ENCODE measurements at places on chromosomes 2 and 18. TPM values are rescaled to one million over a fixed set of nuclear protein-coding genes. Genes with fewer than 3 reads are reported as not detected.

GRCh38 chr2:159982842-159983785 is 79.3 kb downstream of the PLA2R1 start:
- no peak for DNase-seq

DNA sequence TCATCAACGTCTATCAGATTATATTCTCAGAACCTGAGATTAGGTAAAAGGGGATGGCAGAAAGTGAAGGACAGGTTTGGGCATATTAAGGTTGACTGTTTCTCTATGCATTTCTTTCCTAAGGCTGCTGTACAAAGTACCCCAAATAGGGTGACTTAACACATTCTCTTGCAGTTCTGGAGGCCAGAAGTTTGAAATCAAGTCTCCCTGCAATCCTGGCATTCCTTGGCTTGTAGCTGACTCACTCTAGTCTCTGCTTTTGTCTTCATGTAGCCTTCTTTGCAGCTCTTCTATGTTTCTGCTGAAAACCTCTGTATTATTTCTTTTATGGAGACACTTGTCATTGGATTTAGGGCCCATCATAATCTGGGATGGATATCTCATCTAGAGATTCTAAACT is 364.3 kb downstream of the PLCL1 start:
- DNase-seq = no peak

DNA sequence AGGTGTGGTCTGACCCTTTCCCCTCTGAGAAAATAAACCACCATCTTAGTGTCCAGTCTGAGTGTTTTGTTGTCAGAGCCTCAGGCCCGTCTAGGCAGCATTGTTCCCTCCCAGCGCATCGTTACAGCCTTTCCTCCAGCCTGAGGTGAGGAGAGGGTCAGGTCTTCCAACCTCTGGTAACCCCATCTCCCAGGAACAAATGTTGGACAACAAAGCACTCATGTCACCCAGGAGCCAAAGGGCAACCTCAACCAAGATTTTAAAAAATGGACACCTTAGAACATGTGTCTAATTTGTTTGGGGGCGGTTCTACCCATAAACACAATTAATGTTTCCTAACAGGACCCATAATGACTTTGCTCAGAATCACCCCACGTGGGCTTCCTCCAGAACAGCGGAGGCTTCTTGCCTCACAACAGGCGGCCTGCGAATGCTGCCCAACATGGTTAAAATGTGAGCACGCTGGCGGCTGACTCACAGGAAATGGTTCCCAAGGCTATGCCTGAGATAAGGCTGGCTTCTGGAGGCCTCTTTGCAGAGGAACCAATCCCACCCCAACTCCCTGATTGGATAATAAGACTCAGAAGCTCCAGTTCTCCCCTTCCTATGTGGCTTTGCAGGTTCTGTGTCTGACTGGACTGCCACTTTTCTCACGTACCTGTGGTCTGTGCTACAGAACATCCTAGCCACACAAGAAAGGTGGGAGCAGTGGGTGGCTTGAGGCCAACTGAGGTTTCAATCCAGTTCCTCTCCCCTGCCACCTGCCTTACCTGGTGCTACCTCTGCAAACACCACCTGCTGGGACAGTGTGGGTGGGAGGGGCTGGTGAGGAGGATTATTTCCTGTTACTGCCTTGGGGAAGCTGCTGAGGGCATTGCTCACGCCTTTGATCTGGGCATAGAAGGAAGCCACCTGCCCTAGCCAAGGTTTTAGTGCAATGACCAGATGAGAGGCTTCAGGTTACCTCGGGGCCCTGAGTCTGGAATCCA is 108.8 kb downstream of the B3GNT2 start:
- no peak for DNase-seq

GRCh38 chr2:220154304-220154703 is 526.9 kb downstream of the SLC4A3 start:
- DNase-seq = no peak

GRCh38 chr2:153476491-153476815 is 2.1 kb downstream of the RPRM start:
- no peak for DNase-seq

DNA sequence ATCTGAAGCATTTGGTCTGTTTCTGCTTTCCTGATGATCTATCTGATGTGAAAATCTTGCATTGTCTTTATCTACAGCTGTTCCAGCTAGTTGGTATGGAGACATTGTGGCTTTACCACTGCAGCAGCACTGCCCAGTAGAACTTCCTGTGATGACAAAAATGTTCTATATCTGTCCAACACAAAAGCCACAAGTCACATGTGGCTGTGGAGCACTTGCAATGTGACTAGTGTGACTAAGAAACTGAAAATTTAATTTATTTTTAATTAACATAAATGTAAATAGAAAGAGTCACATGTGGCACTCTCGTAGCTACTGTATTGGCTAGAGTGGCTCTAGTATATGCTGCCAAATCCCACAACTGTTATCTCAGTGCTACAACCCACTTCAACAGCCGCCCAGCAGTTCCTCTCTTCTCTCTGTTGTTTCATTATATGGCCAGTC is 425.7 kb downstream of the SETBP1 start:
- DNase-seq = no peak

GRCh38 chr18:49519101-49519971 is 32.3 kb upstream of the C18orf32 start:
- no peak for DNase-seq

DNA sequence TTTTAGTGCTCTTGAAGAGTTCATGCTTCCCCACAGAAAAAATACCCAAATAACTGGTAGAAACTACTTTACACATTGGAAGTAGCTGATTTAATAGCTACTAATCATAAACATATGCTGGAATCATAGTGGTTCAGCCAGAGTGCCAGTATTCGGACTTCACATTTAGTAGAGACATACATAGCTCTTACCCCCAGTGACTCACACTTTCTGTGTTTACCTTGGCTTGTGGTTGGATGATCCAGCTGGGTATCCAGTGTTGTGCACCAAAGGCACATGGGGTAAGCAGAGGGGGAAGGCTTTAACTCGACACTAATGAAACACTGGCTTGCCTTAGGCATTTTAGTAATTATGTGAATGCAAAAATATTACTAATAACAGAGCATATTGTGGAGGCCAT is 18.1 kb downstream of the ARHGAP28 start:
- no peak for DNase-seq

GRCh38 chr18:45997700-45998151 is 30.6 kb upstream of the EPG5 start:
- no peak for DNase-seq

GRCh38 chr18:11752116-11752911 is 63.2 kb downstream of the GNAL start:
- DNase-seq = no peak

- no peak for DNase-seq
These were observed 91.4 kb upstream of the PXDN start for GRCh38 chr2:1835581-1836201.

- DNase-seq = no peak
These were observed 47.0 kb downstream of the RRM2 start for GRCh38 chr2:10169581-10169980.

DNA sequence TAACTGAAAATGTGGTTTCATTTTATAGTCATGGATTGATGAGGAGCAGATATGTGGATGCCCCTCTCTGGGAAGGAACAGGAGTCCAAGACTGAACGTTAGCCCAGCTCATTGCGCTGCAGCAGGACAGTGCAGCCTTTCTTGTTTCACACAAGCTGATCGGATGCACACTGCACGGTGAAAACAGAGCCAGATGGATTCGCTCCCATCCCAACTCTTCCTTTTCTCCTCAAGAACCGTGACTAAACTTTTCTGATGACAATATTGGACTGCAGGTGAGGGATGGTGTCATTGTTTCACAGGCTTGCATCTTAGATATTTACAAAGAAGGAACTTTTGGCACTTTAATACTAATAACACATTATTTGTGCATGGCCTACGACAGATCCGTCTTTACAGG is 33.8 kb upstream of the COPS8 start:
- no peak for DNase-seq

- no peak for DNase-seq
These were observed 39.8 kb downstream of the CD302 start for GRCh38 chr2:159758239-159758638.

DNA sequence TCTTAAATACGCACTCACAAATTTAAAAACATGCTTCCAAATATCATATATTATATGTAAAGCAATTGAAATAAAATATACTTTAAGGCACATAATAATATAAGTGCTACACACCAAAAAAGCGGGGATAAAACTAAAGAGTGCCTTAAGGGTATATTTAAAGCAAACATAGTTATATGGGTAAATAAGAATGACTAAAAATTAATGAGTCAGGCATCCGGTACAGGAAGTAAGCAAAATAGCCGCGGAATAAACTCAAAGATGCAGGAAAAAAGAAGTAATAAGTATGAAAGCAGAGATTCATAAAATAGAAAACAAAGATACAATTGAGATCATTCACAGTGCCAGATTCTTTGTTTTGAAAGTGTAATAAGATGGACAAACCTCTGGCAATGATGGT is 503.5 kb upstream of the SOX11 start:
- DNase-seq = no peak

GRCh38 chr2:238922435-238922834 is 74.5 kb downstream of the TWIST2 start:
- DNase-seq = no peak

DNA sequence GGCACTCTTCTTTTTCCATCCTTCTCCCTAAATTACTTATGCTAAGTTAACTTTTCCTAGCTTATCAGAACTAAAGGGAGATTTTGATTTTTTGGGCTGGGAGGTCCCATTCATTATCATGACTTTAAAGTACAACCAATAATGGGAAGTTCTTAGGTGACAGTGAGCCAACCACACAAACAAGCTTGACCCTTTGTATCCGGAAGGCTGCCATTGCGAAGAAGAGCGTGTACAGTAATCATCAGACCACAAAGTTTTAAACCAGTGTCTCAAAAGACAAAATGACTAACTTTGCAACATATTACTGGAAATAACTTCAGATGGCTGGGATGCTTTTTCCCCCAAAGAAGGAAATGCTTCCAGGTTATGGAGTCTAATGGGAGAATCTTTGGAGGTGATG is 298.1 kb downstream of the TGIF1 start:
- DNase-seq = no peak

DNA sequence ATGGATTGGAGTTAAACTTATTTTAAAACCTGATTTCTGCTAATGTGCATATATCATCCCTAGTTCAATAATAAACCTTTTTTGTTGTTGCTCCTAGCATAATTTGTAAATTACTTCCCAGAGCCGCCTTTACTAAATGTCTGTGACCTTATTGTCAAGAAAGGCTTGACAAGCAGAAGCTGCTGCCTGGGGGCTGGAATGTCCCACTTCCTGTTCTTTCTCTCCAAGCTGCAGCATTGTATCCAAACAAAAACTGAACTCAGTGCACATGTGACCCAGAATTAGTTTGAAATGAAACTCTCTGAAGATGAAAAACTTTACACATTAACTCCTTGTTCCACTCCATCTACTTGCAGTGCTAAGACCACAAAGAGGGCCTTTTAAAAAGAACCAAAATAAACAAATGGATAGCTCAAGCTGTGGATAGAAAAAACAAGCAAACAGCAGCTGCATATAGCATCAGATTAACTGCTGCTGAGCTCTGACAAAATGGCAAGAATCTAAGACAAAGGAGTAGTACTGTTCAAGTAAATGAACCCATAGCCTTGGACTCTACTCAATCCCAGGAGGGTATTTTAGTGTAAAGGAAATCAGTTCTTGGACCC is 99.8 kb upstream of the NEUROD1 start:
- DNase-seq = no peak

DNA sequence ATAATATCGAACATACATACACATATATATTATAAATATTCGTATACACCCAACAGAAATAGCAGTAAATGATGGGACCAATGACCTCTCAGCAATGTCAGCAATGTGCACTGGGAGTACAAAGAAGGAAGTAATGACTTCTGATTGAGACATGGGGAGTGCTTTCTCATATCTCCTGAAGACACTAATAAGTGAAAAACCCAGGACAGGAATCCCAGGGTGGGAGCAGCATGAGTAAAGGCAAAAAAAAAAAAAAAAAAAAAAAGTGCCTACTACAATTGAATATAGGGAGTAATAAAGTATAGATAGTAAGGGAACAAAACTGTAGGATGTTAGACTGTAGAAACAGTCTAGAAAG is 491.3 kb downstream of the IRS1 start:
- DNase-seq = no peak

GRCh38 chr18:44599412-44599811 is 81.3 kb upstream of the SETBP1 start:
- no peak for DNase-seq

GRCh38 chr2:214169736-214170135 is 241.1 kb upstream of the VWC2L start:
- DNase-seq = no peak

DNA sequence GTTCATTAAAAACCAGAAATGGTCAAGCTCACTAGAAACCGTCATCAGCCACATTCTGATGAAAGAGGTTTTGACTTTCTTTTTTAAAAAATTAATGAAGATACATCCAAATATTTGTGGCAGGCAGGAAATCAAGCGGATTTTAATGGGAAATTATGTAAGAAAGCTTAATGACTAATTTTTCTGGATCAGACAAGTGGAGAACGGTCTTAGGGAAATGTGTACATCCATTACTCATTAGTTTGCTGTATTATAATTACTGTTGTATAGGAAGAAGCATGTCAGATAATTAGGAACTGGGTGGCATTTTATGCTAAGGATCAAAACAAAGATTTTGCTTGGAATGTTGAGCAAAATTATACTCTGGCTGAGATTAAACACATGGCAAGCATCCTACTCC is 39.4 kb downstream of the AGAP1 start:
- DNase-seq = no peak

GRCh38 chr2:134232461-134232860 is 21.4 kb upstream of the MGAT5 start:
- no peak for DNase-seq

CBLN2 gene
- not detected for polyA plus RNA-seq

PCARE gene
- polyA plus RNA-seq = not detected

ANKRD53 gene
- polyA plus RNA-seq = not detected

SERPINB10 gene
- 5.8 TPM for polyA plus RNA-seq

ADRA2B gene
- polyA plus RNA-seq = 0.02 TPM

GGCX gene
- 34.3 TPM for polyA plus RNA-seq

SPEG gene
- polyA plus RNA-seq = 18.8 TPM

STARD6 gene
- polyA plus RNA-seq = not detected

CDKL4 gene
- polyA plus RNA-seq = not detected

TXNDC2 gene
- not detected for polyA plus RNA-seq

RNF138 gene
- 18.0 TPM for polyA plus RNA-seq

CENPA gene
- polyA plus RNA-seq = 2.3 TPM

ATOH8 gene
- polyA plus RNA-seq = not detected

Data from keratinocyte (primary cell).